Left renal pelvis (tissue), 4 donors: ENCODE measurements at places on chromosomes 3 and 15.

DNA sequence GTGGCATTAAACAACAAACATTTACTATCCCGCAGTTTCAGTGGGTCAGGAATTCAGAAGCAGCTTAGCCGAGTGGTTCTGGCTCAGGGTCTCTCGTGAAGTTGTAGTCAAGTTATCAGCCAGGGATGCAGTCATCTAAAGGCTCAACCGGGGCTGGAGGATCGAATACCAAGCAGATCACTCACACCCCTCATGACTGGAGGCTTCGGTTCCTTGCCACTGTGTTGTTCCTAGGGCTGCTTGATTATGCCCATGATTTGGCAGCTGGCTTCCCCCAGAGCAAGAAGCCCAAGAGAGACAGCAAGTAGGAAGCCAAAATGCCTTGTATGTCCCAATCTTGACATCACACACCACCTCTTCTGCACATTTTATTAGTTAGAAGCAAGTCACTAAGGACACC is 33.9 kb upstream of the CDCP1 start:
- no peak for DNase-seq

DNA sequence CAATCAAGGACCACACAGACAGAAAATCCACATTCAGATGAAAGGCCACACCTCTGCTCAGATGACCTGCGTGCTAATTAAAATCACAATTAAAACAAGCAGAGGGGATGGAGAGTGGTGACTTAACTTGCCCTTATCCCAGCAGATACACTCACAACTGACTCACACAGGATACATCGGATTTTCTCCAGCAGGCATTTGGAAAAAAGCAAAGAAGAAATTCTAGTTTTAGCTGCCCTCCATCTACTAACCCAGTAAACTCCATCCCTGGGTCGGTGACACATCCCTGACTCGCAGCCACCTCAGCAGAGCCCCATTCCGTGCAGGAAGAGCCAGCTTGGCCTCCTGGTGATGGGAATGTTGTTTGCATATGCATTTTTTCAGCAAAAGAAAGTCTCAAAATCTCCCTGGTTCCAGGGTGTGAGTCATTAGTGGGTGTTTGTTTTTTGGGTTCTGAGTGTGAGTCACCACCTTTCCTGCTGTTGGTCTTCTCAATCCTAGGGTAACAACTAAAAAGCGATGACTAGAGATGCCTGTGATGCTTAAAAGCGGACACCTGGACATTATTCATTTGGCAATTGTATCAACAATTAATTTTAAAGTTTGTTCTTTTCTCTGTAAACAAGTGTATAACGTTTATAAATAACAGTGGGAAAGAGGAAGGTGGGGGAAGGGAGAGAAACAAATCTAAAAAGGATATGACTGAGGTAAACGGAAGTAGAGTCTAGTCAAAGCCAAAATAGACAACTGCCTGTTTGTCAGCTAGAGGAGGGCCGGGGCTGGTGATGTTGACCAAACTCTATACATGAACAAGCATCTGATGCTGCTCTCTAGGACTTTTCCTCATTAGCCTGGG is 49.8 kb upstream of the SLC4A7 start:
- DNase-seq = no peak

DNA sequence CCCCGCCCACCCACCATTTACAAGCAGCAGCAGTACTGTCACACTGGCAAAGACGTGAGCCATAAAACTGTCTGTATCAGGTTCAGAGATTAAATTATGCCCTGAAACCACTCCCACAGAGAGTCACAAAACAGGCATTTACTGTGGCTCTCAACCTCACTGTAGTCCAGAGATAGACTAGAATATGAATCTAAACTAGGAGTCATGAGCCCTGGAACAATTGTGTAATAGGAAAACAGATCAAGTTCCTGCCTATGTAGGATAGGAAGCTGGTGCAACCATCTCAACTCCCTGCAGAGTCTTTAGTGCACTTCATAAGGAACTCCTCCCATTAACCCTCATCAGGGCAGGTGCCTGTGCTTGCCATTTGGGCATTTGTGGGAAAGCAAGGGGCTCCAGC is 61.7 kb downstream of the FAM227B start:
- no peak for DNase-seq

DNA sequence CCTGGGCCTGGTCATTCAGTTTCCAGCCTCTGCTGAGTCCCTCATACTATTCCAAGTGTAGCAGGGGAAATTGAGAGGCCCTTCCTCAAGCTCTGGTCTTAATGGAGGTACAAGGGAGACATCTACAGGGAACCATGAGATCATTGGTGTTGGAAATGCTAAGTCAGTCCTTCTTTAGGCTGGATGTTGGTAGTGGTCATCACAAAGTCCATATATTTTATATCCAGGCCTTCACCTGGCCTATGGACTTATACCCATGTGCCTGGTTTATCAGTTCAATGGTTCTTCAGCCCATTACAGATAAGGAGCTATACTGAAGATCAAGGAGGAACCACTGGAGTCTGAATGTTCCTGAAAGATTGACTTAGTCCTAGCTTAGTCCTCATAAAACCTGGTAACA is 135.0 kb downstream of the STAG1 start:
- DNase-seq = no peak

- no peak for DNase-seq
These were observed 56.2 kb downstream of the ITGA11 start for GRCh38 chr15:68375716-68376220.

DNA sequence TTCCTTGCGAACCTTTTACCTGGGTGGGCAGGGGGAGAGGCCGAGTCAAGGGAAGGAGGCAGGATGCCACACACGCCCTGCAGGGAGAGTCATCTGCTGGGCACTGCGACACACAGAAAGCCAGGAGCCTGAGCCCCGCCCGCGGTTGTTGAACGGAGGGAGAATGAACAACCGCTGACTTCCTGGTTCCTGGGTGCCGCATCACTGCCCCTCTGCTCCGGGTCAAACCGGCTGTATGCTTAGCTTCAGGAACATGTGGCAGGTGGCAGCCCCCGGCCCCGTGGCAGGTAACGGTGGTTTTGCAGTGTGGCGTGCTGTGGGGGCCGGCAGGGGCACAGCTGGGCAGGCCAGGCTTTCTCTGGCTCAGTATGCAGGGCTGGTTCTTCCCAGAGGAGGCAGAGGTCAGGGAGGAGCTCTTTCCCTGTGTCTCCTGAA is 33.4 kb downstream of the APBA2 start:
- DNase-seq = no peak

- no peak for DNase-seq
These were observed 15.2 kb downstream of the ITPR1 start for GRCh38 chr3:4508048-4508981.

GRCh38 chr15:85178308-85178707 is 196.7 kb downstream of the PDE8A start:
- no peak for DNase-seq

DNA sequence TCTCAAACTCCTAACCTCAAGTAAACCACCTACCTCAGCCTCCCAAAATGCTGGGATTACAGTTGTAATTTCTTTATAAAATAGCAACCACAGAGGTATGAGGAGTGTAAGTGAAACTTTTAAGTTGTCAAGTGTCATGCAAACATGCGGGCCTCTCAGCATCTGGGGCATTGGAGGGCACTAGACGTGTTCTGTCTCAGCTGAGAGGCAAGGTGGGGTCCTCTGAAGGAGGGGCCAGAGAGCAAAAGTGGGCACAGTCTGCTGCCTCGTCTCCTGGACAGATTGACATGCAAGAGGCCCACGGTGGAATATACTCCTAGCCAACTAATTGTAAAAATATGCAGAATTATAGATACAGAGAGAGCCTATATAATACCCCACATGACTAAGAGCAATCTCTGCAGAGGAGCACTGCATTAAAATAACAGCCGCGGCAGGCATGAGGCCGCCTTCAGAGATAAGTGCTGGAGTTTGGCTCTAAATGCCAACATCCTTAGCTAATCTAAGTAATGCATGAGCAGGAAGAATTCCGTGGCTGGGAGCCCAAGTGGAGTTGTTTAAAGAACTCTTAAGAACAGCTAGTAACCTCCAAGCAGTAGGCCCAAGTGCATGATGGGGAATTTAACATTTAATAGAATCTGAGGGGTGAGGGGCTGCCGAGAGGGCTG is 87.8 kb upstream of the RNU6-1 start:
- no peak for DNase-seq

DNA sequence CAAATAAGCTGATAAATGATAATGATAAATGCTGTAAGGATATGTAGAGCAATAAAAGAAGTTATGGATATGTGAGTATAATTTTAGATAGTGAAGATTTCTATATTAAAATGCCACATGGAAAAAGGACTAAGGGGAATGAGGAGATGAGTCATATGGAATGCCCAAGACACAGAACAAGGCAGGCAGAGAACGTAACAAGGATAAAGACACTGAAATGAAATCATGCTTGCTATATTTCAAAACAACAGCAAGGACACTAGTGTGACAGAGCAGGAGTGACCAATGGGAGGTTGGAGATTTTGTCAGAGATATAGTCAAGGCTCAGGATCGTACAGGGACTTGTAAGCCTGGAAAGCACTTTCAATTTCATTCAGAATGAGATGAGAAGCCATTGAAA is 621.5 kb upstream of the SEMA6D start:
- no peak for DNase-seq

GRCh38 chr15:23395030-23395692 is 40.6 kb downstream of the GOLGA8S start:
- DNase-seq = no peak

DNA sequence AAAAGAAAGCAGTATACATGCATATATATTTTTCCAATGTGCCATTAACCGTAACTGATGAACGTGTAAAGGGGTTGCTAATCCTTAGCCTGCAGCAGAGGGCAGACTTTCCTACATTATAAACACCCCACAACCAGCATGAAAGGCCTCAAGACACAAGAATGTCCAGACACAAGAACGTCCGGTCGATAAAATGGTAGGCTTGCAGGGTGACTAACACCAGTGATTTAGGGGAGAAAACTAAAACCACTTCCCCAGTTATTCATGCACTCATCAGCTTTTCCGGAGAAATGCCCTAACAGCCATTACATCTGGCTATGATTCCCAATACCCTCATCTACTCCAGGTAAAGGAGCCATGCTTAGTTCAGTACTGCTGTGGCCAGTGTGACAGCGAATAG is 57.4 kb downstream of the LRTM1 start:
- peak; percentile 39 for DNase-seq

GRCh38 chr3:43104660-43105595 is 951 bp downstream of the POMGNT2 start:
- no peak for DNase-seq

DNA sequence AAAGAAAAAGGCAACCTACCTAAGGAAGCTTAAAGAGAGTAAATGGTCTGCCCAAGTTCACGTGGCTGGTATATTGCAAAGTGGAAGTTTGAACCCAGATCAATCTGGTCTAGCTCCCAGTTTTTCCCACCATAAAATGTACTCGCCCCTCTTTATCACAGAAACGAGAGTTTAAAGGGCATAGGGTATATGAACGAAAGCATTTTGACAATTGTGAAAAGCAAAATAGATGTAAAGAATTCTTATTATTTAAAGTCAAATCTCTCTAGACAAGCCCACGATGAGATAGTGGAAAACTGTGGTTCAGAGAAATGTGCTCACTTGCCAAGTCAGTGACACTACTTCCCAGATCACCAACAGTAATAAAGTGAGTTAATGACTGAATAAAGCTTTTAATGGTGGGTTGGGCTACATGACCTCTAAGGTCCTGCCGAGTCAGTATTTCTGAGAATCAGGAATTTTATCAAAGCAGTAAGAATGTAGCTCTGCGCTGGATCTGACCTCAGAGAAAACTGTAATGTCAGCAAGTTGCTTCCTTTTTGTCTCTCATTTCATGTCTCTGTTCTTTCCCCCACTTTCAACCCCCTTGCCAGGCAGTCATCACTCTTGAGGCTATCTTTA is 23.3 kb upstream of the NEO1 start:
- no peak for DNase-seq

- no peak for DNase-seq
These were observed 7.4 kb downstream of the RRP9 start for GRCh38 chr3:51934139-51934850.

DNA sequence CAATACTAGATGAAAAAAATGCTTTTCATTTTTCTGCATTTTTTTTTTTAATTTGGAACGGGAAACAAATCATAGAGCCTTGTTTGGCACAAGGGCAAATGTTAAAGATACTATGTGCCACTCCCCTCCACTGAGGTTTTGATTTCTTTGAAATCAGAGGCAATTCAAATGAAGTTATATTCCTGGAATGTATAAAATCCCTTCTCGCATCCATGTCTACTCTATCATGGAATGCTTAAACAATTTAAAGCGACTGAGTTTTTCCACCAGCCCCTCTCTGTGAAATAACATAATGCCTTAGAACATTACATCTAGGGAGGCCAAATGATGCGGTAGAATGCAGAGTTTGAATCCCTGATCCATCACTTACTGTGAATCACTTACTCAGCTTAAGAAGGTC is 69.7 kb downstream of the FMN1 start:
- no peak for DNase-seq

- DNase-seq = peak; percentile 69
These were observed 62.1 kb downstream of the CAPN7 start for GRCh38 chr3:15268033-15268631.

DNA sequence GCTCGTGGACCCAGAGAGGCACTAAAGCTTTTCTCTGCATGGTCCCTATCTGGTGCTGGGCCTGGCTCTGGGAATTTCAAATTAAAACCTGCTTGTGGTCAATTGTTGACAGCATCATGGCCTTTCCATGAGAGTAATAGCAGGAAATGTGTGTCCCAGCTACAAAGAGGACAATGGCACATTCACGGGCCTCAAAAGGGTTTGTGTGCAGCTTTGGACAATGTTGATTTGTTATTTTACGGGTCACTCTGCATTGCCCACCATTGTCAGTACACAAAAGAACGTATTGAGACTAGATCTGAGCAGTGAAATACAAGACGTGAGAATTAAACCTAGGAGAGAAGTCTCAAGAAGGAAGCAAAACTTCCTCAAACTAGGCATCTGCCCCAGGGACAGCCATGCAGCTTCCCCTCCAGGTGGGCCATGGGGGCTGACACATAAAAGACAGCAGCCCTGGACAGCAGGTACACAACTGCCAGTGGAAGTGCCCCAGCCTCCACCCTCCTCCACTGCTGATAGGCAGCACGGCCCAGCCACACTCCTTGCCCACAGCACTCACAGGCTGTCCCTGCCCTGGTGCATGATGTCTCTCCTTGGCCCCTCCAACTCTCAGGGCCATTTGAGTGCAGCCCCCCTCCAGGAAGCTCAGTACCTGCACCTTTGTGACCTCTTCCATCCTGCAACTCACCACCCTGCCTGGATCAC is 15.9 kb upstream of the LTF start:
- DNase-seq = no peak

DNA sequence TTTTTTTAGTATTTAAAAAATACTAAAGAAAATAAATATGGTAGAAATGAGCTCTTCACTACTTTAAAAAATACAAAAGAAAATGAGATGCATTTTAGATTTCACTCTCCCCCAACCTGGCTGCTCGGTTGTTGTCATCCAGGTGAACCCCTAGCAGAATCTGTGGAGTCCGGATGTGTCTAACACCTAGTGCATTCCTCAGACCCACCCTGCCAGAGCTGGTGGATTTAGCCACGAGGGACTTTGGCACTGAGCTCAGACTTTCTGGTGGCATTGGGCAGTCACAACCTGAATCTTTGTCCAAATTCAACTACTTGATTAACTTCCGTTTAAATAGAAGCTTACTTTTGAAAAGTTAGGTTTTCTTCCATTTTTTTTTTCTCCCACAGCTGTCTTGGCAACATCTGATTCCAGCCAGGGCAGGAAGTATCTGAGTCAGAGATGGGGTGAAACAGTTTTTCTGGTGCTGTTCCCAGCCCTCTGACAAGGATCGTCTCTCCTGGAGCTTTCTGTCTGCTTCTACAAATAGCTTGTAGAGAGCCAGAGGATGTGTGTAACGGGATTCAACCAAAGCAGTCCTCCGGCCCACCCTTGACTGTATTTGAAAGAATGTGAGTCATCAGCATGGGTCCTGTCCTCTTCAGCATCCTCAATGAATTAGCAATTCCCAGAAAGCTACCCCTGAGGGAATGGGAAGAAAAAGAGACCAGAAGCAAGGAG is 301.8 kb upstream of the MCTP2 start:
- no peak for DNase-seq
